ENCODE measurements at places on chromosomes 3 and 15. TPM values are rescaled to one million over a fixed set of nuclear protein-coding genes. Genes with fewer than 3 reads are reported as not detected.

Gene ZBTB47
- 2.5 TPM for total RNA-seq

GRCh38 chr3:194256040-194256945 lies 94.8 kb downstream of the CPN2 start:
- no peak for DNase-seq
- H3K4me1 ChIP-seq: peaks cover 8% of the 10 kb centered on the region
- peak overlapping the region; percentile 20 for H3K27ac ChIP-seq
- no peak overlapping the region for H3K4me3 ChIP-seq
- H3K36me3 ChIP-seq: no peaks in the 10 kb centered on the region

DNA sequence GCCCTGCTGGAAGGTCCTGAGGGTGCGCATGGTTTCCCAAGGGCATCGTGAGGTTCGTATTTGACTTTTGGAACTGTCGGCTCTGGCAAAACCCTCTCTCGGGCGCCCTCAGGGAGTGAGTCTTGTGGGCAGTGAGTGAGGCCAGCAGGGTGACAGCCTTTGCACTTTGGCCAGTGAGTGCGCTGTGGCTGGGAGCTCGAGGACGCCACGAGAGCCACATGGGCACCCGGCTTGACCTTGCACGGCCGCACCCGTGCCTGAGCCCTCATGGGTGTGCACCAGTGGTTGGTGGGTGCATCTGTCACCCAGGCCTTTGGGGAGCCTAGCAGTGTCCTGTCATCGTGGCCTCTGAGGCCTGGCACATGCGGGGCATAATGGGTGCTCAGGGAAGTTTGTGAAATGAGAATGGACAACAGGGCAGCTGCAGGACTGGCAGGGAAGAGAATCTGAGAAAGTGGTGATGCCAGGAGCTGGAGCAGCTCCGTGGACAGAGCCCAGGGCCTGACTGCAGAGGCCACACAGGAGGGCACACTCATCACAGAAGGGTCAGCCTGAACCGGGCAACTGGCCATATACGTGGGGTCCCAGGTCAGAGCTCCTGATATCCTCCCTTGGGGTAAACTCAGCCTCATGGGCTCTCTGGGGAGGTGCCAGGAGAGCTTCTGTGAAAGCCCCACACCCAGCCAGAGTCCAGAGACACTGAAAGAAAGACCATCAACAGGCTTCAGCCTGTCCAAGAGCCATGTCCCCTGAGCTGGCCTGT lies 30.4 kb upstream of the SNRPA1 start:
- no peak overlapping the region for H3K4me3 ChIP-seq
- DNase-seq: no peak
- H3K27ac ChIP-seq: no peak overlapping the region
- peaks cover 2% of the 10 kb centered on the region for H3K27me3 ChIP-seq
- H3K36me3 ChIP-seq: no peaks in the 10 kb centered on the region
- peaks cover 4% of the 10 kb centered on the region for H3K4me1 ChIP-seq

Gene AP2M1
- total RNA-seq: 138 TPM

- no peaks in the 10 kb centered on the region for H3K4me1 ChIP-seq
- DNase-seq: no peak
- H3K27me3 ChIP-seq: peaks cover 9% of the 10 kb centered on the region
- H3K36me3 ChIP-seq: no peaks in the 10 kb centered on the region
- H3K4me3 ChIP-seq: no peak overlapping the region
These were observed 5.2 kb downstream of the GRAMD2A start for GRCh38 chr15:72192416-72192815.

DNA sequence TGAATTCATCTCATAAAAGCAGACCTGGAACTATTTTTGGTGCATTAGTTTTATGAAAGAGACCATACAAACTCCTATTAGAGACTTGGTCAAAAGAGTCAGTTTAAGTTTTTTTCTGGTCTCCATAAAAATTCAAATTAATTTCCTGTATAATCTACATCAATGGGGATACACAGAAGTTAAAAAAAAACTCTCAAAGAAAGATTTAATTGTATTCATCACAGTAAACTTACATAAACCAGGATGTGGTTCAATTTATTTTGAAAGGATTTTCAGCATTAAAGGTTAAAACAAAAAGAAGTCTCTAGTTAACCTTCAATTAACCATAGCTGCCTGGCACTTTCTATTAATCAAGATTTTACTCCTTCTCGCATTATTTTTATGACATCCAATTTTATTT lies 530.3 kb upstream of the KCNMB2 start:
- no peaks in the 10 kb centered on the region for H3K27me3 ChIP-seq
- no peak overlapping the region for H3K27ac ChIP-seq
- peaks cover 3% of the 10 kb centered on the region for H3K4me1 ChIP-seq
- no peaks in the 10 kb centered on the region for H3K36me3 ChIP-seq
- DNase-seq: no peak

DNA sequence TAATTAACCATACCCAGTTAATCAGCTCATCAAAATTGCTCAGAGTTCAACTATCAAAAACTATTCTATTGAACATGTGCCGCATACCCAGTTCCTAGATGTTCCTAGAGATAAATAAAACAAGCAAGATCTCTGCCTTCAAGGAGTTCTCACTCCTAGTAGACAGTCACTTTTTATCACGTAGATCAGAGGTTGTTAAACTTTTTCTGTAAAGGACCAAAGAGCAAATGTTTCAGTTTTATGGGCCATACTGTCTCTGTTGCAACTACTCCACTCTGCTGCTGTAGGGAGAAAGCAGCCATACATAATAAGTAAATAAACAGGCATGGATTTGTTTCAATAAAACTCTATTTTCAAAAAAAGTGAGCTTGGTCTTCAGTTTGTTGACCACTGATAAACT lies 7.9 kb downstream of the FBN1 start:
- no peak overlapping the region for H3K27ac ChIP-seq
- no peaks in the 10 kb centered on the region for H3K4me1 ChIP-seq
- H3K4me3 ChIP-seq: no peak overlapping the region
- DNase-seq: no peak
- H3K27me3 ChIP-seq: no peaks in the 10 kb centered on the region

DNA sequence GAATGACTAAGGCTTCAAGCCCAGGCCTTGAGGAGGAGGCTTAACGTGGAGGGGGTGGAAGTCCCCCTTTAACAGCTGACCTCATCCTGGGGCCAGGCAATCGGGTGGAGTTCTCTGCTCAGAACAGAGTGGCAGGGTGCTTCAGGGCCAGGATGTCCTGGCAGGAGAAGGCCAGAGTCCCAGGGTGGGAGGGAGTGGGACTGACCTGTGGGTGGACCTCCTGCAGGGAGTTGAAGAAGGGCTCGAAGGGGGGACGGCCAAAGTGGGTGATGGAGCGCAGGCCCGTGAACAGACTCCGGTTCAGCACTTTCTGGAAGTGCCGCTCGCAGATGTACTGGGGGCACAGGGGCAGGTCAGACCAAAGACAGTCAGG lies 19.6 kb downstream of the DUOX2 start:
- peaks cover 2% of the 10 kb centered on the region for H3K27me3 ChIP-seq
- no peaks in the 10 kb centered on the region for H3K36me3 ChIP-seq
- H3K27ac ChIP-seq: no peak overlapping the region
- no peak overlapping the region for H3K4me3 ChIP-seq
- no peaks in the 10 kb centered on the region for H3K4me1 ChIP-seq

Data from thymus (tissue), 14 donors.